HFFc6 (cell line): ENCODE measurements at places on chromosomes 4 and X. TPM values are rescaled to one million over a fixed set of nuclear protein-coding genes. Genes with fewer than 3 reads are reported as not detected.

SATL1 gene
- not detected in 3 replicates for total RNA-seq

TLR10 gene
- not detected in 3 replicates for total RNA-seq

FAT1 gene
- 298 to 515 TPM (median 392 TPM) in 3 replicates for total RNA-seq

STK32B gene
- total RNA-seq, result 0.18 TPM in 1 of 3 replicates, not detected in the others

DNA sequence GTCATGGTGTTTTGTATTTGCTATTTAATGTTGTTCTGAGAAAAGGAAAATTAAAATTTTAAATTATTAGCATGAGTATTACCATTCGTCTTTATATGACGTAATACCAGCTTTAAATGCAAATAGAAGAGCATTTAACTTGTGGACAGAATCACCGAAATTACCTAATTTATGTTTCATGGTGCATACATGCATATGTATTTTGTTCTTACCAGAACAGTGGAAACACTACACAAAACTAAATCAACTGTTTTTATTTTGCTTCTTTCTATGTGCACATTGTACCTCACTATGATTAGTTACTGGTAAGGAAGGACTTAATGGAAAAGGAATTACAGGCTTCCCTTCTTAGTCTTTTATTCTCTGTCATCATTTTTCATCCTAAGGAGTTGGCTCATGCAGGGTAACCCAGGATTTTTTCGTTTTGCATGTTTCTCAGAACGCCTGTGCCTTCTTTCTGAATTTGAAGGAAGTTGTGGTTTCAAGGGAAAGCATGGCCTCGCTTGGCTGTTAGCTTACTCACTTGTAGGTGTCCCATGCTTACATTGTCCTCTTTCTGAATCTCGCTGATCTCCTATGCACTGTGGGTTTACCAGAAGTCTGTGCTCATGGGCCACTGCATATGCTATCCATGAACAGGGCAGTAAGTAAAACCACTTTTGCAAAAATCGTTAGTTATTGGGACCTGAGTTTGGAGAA, 300.0 kb upstream of the PUDP start:
- DNase-seq, result no peak

GRCh38 chrX:136059350-136059749, 74.1 kb downstream of the SLC9A6 start:
- no peak for DNase-seq

DNA sequence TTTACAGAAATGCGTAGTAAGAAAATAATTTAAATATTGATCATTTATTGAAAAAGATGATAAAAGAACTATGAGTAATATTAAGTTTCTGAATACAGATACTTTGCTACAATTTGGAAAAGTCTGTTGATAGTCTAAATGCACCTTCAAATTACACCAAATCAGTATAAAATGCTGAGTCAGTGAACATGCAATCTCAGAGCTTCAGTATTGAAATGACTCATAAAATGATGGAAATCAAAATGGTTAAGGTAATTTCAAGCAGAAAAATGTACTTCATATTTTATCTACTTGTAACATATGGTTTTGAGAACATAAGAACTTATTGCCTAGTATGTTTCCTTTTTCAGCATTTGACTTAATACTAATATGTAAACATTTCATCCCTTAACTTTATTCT, 448.2 kb downstream of the PCDH10 start:
- no peak for DNase-seq

- DNase-seq, result no peak
Observed at GRCh38 chrX:16745659-16746058, 26.2 kb downstream of the SYAP1 start.

DNA sequence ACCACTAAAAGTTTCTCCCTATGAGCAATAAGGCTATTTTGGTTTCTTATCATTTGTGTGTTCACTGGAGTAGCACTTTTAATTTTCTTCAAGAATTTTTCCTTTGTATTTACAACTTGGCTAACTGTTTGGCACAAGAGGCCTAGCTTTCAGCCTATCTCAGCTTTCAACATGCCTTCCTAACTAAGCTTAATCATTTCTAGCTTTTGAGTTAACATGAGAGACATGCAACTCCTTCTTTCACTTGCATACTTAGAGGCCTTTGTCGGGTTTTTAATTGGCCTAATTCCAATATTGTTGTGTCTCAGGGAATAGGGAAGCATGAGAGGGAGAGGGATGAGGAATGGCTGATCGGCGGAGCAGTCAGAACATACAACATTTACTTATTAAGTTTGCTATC, 349.8 kb downstream of the OPHN1 start:
- DNase-seq, result no peak
